ENCODE measurements at places on chromosomes 5 and 9.

DNA sequence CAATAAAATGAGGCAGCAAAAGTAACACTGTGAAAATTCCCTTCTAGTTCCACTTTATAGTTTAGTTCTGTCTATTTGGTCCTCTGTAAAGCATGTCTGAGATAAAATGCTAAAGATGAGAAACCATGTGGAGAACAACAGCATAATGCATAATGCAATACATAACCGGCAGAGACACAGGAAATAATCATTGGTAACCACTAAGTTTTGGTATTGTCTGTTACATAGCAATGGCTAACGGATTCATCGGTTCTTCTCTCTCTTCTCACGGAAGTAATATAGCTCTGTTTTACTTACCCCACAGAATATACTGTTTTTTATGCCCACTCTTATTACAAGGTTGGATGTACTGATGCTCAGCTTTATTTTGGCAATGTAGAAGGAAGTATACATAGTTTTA lies 158.9 kb downstream of the FAM174A start:
- no peak for DNase-seq

DNA sequence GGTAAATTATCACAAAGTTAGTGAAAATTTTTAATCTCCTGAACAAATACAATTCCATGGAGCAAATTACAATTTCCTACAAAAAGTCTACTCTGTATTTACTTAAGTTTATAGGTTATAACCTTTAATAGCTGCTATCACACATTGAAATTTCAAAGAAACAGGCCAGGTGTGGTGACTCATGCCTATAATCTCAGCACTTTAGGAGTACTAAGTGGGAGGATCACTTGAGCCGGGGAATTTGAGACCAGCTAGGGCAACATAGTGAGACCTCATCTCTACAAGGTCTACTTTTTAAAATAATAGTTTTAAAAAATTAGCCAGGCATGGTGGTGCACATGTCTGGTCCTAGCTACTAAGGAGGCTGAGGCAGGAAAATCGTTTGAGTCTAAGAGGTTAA lies 50.3 kb downstream of the HINT1 start:
- no peak for DNase-seq

DNA sequence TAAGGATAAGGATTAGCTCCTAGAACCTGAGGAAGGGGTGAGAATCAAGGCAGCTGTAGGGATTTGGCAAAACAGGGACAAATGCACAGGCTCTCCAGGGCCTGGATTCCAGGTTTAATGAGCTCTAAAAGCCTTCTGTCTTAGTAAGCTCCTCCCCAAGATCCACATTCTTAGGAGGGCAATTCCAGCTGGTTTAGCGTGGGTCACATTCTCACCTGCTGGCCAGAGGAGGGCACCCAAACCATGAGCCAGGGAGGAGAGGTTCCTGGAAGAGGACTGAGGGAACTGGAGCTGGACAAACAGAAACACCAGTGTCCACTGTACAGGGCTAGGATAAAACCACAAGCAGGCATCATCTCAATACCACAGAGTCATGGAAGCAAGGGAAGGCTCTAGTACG lies 480.0 kb downstream of the CCDC171 start:
- peak; percentile 56 for DNase-seq

DNA sequence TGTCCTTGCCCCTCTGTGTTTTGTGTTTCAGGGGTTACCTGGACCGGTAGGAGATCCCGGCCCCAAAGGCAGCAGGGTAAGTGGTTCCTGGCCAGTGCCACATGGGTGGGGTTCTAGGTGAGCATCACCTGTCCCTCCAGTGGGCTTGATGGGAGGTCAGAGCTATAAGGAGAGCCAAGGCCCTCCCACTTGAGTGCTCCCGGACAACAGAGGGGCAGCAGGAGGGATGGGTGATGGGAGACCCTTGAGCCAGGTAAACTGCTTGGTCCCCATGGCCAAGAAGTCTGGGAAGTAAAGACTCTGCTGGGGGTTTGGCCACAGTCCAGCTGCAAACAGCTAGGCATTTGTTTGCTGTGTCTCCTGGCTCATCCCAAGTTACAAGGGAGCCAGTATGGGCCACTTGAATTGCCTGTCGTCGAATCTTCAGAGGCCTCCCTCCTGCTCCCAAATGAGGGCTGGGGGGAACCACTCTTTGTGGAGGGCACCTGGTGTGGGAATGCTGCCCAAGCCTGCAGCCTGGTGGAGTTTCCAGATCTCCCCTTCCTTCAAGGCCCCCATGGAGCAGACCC lies 51.0 kb downstream of the COL27A1 start:
- no peak for DNase-seq

- DNase-seq = peak; percentile 73
These were observed 28.2 kb downstream of the ERCC8 start for GRCh38 chr5:60916646-60917045.

DNA sequence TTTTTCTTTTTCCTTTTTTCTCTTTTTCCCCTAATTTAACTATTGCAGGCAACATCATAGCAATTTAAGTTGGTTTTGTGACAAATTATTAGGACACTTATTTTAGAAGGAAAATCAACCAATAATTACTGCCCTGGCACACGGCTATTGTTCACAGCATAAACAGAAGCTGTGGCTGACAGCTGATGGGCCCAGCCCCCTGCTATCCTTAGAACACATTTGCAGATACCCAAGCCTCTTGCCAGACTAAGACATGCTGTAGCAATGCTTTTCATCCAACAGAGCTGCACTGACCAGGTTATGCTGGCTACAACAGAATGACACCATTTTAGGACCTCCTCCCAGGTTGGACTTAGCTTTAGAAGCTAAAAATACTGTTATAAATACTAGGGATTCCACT lies 852.7 kb upstream of the DMAC1 start:
- DNase-seq = no peak

DNA sequence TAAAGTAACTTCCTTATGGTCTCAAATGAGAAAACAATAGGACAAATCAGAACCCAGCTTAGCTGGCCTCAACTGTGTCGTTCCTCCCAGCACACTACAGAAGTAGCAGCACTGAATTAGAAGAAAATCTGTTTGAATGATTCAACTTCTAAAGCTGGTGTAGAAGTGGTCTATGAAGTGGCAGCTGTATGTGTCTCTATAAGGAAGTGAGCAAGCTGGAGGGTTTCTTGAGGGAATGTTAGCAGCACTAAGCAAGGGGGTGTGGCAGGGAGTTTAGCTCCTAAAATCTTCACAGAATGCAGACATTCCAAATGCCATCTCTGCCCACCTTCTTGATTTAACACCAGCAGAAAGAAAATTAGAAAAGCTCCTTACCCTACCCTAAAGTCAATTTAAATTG lies 4.1 kb downstream of the KLF9 start:
- peak; percentile 68 for DNase-seq

DNA sequence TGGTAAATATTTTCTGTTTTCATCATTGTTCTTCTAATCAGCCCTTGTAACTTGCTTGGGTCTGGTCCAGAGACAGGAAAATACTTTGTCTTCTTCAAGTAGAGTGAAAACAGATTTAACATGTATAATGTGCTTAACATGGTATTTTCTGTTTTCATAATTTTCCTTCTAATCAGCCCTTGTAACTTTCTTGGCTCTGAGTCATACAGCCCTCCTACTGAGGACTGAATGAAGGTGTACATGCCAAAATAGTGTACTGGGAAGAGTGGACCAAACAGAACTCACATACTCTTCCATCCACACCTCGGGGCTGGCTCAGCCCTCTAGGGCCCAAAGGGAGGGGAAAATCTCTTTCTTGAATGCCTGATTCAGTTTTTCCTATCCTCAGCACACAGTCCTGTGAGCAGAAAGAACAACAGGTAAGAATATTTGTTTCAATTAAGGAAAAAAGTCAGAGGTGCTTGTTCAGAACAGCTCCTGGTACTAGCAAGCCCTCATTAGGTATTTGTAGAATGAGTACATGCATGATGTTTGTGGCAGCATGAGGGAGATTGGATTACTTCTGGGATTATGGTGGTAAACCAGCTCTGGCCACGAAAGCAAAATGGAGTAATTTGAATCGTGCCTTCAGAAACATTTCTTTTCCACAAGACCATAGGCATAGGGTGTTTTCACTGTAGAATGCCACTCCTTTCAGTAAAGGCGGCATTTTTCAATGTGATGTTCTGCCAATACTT lies 24.2 kb upstream of the MACIR start:
- no peak for DNase-seq

- DNase-seq = no peak
These were observed 276.7 kb upstream of the TMEM161B start for GRCh38 chr5:88545338-88545737.

GRCh38 chr9:88544245-88544644 lies 9.3 kb downstream of the NXNL2 start:
- DNase-seq = no peak

DNA sequence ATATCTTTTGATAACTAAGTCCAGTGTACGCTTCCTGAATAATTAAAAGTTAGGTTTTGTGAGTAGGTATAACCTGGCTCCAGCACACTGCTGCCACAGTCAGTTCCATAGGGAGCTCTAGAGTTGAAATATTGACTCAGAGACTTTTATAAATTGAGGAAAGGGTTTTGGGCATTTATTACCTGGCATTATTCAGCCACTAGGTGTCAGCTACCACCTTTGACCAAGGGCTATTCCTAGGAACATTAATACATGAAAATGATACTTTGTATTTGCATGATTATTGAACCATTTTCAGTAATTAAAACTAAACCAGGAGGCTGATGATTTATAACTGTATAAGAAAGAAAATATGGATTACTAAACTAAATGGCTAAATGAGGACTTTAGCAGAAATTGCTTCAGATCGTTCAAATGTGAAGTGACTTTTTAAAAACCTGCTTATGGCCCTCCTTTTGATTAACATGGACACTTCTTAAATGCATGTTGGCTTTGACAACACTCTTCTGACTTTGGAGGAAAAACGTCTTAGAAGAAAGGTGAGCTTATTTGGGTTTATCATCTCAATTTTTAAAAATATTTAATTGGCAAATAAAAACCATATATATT lies 83.0 kb downstream of the SMC2 start:
- DNase-seq = peak; percentile 21

GRCh38 chr5:120254385-120254784 lies 209.7 kb upstream of the PRR16 start:
- DNase-seq = no peak

- DNase-seq = no peak
These were observed 106.1 kb downstream of the IRX1 start for GRCh38 chr5:3701694-3702093.

DNA sequence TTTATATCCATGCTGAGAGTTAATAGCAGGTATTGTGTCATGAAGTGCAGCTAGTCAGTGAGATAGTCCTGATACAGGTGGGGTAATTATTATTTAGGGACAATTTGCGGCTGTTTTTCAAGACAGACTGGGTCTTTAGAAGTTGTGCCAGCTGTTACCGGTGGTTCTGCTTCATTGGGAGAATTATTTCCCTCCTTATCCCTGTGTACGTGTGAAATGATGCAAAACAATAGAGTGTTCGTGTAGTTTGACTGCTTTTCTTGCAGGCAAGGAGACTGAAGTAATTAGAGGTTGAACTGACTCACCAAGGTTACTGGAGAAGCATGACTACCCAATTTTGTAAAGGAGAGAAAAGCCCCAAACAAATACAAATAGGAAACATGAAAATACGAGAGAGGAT lies 101.7 kb downstream of the ARRDC3 start:
- peak; percentile 77 for DNase-seq

DNA sequence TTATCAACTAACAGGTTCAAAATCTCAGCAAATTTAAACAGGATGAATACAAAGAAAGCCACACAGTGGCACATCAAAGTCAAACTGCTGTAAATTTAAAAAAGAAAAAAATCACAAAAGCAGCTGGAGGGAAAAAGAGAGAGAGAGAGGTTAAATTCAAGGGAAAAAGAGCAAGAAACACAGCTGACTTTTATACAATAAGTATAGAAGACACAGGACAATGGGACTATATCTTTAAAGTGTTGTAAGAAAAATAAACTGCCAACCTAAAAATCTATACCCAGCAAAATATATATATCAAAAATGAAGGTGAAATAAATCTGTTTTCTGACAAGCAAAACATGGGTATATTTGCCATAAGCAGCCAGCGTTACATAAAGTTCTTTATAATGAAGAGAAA lies 261.5 kb downstream of the TLE1 start:
- DNase-seq = peak; percentile 26

DNA sequence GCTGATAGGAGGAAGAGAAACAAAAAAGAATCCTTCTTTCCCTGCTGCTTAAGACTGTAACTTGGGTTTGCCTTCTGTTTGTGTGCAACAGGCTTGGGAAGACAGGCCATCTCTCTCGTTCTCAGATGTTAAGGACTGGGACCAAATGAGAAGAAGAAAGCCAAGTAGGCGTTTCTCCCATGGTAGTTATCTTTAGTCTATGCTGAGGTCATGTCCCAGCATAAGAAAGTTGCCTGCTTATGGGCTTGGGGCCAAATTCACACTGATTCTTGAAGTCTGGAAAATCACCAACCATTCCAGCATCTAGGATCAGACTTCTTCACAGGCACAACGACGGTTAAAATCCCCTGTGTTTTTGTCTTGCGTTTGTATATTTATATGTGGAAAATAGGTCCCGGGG lies 44.2 kb upstream of the PALM2AKAP2 start:
- DNase-seq = no peak

DNA sequence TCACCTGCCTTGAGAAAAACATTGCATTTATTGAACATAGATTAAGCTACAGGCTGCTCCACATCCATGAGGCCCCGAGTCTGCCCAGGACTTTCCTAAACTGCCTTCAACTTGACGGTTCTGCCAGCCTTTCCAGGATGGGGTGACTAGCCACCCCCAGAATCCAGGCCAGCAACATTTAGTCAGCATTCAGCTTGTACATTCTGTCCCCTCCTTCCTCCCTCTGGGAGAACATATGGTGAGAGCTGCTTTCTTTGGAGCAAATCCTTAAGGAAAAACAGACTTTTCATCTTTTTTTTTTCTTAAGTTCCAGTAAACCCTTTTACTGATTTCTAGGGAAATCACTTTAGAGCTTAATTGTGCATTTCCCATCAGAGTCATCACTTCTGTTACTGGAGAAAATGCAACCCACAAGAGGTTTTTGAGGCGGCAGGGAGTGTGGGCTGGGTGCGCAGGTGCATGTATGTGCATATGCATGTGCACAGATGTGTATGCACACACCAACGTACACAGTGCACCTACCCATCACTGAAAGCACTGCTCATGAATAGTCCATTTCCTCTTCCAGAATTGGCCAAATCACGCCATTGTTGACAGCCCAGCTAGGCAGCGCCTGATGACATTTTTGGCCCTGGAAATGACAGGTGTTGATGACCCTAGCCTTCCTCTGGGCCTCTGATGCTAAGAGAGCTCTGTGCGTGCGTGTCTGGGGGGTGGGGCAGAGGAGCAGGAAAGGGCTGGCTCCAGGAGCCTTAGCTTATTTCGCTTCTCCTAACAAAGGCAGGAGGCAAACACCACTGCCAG lies 145.6 kb downstream of the HSD17B3 start:
- peak; percentile 68 for DNase-seq

- no peak for DNase-seq
These were observed 2.9 kb upstream of the FNBP1 start for GRCh38 chr9:130045725-130046450.

- DNase-seq = no peak
These were observed 859 bp downstream of the RETREG1 start for GRCh38 chr5:16615741-16616535.

DNA sequence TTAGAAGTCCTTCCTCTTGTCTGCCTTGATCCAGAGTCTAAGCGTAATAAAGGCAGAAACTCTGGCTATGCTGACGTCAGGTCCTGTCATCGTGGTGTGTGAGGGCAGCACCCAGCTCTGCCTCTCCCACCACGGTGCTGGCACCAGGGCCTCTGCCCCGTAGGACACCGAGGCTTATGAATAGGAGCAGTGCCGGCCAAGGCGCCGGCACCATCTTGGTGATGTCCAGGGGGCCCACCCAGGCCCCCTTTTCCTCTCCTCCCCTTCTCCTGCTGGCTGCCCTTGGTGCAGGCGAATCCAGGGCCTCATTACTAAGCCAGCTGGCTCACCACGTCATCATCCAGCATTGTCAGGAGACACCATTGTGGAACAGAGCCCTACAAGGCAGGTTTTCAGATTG lies 252.3 kb downstream of the FANCC start:
- peak; percentile 30 for DNase-seq
